ENCODE measurements at places on chromosomes 2 and 18.

DNA sequence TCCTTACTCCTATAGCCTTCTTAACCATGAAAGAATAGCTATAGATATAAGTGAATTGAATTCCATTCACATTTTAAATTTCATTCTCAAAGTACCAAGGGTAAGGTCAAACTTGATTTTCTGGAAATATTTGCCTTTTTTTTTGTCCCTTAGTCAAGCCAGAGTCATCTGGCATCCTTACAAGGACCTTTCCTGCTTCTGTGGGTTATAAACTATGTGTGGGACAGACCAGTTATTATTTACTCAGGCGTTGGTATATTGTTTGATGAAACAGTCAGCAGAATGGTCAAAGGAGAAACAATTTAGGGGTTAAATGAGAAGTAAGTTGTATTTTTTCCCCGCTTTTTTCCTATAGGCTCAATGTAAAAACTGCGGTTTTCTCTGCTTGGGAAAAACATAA is 1103.2 kb upstream of the ZEB2 start:
- DNase-seq, result no peak

- no peak for DNase-seq
Measured at GRCh38 chr18:22499421-22499820, 81.7 kb upstream of the CTAGE1 start.

DNA sequence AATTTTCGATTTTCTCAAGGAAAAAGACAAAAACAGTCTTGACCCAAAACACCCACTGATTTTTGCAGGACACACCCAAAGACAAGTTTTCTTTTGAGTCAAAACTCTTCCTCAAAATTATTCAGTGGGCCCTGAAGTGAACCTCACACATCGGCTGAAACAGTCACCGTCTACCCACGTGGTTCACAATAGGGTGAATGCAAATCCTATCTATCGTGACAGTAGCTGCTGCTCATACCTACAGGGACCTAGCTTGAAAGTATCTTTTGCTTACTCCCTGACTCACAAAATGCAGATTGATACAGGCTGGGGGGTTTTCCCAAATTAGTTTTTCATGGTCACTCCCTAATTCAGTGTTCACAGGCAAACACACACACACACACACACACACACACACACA is 10.7 kb upstream of the CD226 start:
- no peak for DNase-seq

DNA sequence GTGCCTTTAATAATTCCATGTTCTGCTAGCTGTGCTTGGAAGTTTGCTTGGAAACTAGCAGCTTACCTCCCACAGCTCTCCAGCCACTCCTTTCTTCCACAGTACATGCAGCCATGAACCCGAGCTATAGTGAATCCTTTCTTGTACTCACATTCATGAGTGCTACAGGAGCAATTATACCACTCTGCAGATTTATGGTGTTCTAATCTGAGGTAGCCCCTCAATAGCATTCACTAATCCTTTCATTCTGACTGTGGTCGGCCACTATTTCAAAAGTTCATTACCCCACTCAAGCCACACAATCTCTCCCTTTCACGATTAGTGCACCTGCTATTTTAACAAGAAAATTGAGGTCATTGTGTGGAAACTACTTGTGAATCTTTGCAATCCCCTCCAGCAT is 53.2 kb downstream of the CSRNP3 start:
- DNase-seq, result no peak

DNA sequence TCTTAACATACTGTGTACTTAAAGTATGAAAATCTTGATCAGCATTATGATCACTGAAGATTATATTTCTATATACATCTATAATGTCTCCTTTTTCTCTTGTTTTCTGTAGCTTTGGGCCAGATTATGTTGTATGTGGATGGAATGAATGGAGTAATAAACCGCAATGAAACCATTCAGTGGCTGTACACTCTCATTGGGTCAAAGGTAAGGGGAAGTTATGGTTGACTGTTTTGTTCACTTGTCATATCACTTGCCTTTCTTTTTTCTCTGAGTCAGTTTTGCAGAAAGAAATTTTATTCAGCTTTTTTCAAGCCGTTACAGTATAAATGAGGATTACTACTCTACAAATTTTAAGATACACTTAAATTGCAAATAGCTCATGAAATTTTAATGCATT is 252.5 kb downstream of the TPGS2 start:
- DNase-seq, result no peak

DNA sequence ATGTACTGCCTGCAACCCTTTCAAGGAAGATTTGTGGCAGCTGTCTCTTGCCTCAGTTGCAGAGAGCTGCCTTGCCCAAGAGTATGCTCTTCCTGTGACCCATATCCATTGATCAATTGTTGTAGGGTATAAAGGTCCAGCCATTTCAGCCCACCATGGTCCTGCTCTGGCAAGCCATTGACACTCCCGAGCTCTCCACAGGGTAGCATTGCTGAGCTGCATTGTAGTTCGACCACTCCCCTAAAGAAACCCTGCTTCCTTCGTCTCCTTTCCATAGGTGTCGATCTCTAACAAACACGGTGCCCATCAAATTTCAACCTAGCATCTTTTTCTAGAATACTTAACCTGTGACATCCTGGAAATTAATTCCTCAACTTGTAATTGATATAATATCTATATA is 104.9 kb upstream of the NDUFV2 start:
- DNase-seq, result no peak

DNA sequence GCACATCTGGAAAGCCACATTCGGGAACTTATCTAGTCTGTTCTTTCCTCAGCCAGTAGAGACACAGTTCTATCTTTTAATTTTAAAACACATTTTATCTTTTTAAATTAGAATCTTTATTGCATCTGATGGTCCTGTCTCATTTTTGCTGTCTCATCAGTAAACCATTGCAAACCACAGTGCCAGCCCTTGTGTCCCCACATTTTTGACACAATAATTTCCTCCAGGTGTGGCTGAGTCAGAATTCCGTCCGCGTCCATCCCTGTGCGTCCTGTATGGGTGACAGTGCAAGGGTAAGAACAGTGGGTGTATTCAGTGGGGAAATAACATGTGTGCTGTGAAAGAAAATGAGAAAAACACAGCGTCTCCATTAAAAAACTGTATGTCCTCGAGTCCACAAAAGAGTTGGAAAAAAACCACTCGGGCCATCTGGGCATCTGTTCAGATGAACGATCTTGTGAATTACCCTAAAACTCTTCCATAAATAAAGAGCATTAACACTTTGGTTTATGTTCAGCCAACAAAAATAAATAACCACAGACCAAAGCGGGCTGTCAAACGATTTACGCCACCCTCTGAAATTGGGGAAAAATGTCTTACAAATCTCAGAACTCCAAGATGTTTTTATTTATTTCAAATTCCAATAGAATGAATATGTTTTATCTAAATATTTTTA is 137.3 kb downstream of the ZNF516 start:
- DNase-seq, result no peak

DNA sequence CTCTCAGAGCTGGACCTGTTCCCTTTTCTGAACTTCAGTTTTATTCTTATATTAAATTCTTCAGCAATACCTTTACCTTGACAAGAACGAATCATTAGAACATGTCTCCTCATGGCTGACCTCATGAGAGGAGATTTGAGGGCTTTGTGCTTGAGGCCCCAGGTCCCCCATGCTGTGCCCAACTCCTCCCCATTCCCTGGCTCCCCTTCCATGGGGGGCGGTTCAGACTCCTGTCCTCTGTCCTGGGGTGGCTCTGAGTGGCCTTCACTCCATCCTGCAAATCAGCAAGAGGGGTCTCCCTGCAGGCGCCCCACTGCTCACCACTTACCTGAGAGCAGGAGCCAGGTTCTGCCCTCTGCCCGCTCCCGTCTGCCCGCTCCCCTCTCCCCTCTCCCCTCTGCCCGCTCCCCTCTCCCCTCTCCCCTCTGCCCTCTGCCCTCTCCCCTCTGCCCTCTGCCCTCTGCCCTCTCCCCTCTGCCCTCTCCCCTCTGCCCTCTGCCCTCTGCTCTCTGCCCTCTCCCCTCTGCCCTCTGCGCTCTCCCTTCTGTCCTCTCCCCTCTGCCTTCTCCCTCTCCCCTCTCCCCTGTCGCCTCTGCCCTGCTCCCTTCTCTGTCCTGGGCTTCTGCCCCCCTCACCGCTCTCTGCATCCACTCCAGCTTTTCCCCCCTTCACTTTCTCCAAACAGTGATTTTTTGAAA is 98.7 kb upstream of the ALKAL2 start:
- no peak for DNase-seq

DNA sequence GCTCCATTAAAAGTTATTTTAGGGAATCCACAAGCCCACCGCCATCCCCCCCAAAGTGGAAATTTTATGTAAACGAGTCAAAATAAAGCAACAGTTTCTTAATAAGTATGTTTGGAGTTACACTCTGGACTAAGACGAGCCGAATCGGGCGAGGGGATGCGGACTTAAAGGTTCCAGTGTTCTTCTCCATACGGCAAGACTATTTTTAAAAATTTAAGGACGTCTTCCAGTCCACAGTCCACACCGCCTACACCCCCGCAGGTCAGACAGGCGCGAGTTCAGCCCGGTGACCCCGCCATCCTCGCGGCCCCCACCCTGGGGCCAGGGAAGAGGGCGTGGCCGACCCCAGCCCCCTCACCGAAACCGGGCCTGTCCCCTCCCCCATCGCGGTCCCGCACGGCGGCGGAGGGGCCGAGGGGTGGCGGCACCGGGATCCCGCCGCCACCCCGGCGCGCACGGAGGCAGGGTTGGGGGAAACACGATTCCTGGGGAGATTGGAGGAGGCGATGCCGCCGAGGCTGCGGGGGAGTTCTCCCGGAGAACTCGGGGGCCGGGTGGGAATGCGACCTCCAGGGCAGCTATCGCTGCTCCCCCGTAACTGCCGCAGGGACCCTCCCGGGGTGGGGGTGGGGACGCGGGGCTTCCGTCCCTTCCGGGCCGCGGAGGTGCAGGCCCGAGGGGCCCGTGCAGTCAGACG is 24.5 kb upstream of the SMAD7 start:
- DNase-seq, result no peak

DNA sequence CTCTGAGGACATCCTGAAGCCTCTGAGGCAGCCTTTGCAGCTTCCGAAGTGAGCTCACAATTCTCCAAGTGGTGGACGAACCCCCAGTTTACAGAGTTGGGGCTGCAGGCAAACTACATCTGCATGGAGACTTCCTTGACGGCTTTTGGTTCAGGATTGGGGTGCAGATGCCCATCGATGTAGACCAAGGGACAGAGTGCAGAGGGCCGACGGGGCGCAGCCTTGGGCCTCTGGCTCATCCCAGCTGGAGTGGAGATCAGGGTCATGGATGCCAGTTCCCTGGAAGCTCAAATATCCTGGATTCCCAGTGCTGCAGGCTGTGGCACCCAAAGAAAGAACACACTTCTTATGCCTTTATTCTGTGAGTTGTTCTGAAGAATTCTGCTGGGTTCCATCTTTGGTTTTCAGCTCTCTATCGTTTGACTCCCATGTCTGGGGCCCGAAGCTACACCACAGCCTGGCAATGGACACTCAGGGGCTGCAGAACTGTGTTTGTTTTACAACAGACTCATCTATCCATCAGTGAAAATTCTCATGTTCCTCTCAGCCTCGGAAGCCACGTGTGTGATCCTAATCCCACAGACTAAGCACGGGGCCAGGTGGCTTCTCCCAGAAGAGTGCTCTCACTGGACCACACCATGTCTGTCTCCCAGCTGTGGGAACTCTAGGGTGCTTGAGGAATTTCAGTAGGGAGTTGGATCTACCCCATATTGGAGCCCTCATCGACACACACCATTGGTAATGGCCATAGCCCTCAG is 414.1 kb upstream of the MYT1L start:
- DNase-seq, result no peak

DNA sequence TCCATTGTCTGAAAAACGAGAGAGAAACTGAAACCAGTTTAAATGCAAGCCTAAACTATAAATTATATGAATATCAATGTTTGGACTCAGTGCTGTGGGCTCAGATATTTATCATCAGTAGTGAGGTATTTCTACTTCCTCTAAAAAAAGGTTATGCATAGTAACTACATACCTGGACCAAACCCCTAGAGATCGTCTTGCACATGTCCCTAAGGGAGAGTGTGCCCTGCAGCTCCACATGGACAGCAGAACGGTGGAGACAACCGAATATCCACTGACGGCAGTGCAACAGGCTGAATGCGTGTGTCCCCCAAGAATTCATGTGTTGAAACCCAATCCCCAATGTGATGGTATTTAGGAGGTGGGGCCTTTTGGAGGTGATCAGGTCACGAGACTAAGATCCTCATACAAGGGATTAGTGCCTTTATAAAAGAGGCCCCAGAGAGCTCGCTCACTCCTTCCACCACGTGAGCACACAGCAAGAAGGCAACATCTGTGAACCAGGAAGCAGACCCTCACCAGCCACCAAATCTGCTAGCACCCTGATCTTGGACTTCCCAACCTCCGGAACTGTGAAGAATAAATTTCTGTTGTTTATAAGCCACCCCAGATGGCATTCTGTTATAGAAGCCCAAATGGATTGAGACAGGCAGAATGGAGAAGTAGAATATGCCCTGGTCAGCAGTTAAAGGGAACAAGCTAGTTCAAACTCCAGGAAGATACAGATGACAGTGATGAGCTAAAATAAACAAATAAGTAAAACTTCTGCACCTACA is 208.4 kb downstream of the ANAPC1 start:
- DNase-seq, result no peak
